ENCODE measurements at places on chromosomes 3 and 15.

- DNase-seq, result no peak
Measured at GRCh38 chr3:65623362-65623761, 415.4 kb downstream of the MAGI1 start.

GRCh38 chr3:19866751-19867347 lies 67.2 kb downstream of the EFHB start:
- no peak for DNase-seq

DNA sequence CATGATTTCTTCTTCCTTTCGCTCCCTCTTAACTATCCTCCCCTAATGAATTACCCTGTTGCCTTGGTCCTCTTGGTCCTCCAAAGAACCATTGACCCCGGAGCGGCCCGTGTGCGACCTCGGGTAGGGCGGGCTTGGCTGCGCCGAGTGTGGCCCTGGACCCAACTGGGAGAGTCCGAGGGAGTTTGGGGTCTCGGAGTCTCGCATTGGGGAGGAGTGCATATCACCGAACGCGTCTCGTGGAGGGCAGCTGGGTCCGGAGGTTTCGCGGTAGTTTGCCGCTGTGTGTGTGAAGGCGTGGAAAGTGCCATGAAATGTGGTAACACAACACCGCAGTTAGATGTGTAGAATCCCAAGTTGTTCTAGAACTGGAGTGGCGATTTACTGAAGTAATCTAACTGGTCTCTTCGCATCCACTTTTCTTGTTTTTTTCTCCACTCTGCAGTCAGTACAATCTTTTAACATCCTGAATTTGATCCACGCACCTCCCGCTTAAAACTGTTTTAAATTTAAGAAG lies 363 bp downstream of the GTF2E1 start:
- DNase-seq, result peak; percentile 23

GRCh38 chr3:46908294-46908985 lies 30.9 kb downstream of the PTH1R start:
- DNase-seq, result no peak
